ENCODE measurements at places on chromosomes 6 and 20.

DNA sequence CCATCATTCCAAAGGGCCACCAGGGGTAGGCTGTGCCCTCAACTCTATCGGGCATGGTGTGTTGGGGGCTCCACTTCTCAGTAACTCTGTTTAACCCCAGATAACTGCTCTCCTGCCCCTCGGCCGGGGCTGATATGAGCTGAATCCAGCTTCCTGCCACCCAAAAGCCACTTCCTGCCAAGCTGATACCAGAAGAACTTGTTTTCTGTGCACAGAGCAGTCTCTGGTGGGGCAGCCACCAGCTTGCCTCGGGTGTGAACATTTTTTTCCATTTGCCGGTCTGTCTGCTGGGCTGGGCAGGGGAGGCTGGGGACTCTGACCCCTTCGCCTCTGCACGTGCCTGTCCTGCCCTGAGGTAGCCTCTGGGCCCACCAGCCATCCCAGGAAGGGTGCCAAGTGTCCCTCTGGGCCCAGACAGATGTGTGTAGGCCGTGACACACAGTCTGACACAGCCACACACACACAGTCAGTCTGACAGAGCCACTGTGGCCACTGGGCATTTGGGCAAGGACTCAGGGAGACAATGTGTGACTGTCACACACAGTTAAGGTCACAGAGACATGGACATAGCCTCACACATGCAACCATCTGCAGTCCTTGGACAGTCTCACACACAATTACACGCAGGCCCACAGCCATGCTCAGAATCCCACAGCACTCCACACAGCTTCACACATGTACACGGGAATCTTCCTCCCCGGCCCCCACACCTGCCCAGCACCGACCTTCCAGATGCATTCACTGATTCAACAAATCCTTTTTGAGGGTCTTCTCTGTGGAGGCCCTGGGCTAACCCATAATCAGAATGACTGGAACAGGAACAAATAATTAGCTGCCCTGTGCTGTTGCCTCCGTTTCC is 45.1 kb downstream of the NOL4L start:
- no peak for DNase-seq

DNA sequence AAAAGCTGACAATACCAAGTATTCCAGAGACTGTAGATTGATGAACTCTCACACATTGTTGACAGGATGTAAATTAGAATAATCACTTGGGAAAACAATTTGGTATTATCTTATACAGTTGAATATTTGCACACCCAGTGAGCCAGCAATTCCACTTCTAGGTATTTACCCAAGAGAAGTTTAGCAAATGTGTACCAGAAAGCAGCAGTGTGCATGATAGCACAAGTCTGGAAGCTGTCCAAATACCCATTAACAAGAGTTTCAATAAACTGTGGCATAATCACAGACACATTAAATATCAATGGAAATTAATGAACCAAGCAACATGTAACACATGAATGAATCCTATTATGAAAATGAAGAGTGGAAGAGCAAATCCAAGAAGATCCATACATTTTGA is 233.6 kb downstream of the TPBG start:
- no peak for DNase-seq

DNA sequence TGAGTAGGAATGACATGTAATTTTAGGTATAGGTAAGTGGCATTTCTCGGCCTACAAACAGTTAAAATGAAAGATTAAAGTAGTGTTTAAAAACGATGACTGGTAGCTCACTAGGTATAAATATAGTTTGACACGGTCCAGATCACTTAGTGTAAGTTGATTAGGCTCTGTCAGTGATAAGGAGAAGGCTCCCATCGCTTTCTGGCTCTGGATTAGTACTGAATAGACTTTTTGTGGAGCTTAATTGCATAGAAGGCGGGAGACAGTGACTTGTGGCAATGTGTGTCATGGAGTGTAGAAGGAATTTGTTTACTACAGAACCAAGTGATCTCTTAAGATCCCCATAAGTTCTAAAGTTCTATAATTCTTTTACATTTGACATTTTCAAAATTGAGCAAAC is 6.7 kb downstream of the PYGB start:
- no peak for DNase-seq

DNA sequence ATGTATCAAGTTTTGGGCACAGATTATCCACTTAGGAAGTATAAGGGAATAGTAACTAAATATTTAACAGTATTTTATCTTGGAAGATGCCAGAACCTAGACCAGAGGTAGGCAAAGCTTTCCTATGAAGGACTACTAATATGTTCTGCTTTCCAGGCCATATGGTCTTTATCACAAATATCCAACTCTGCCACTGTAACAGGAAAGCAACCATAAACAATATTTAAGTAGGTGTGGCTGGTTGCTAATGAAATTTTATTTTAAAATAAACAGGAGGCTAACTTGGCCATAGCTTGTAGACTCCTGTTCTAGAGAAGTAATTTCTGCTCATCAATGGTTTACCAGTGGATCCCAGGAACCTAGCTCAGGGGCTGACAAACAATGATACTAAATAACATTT is 39.4 kb downstream of the NOL7 start:
- no peak for DNase-seq

Data from GM19239 (cell line).